ENCODE measurements at places on chromosomes 2 and 18.

- DNase-seq, result no peak
Observed at GRCh38 chr2:9800639-9800974, 42.7 kb upstream of the TAF1B start.

GRCh38 chr2:201962774-201963562, 70.7 kb upstream of the FZD7 start:
- no peak for DNase-seq

- no peak for DNase-seq
Observed at GRCh38 chr2:165162466-165162865, 41.4 kb downstream of the SCN3A start.

DNA sequence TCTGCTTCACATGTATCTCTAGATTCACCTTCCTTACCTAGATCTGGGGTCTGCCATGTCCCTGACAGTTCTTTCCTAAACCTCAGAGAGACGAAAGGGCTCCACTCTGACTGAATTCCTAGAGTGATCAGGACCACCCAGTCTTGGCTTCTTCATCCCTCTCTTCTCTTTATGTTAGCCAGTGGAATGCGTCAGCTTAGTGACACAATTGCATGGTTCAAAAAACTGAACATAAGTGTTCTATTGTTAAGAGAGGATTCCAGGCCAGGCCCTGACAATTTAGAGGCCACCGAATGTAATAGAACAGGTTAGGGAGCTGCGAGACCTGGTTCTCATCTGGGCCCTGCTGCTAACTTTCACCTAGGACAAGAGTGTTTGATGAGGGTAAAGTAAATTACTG, 10.0 kb downstream of the PRELID3A start:
- no peak for DNase-seq
